ENCODE measurements at places on chromosomes 12 and 14.
A peak's percentile ranks its signal among the peaks of the same experiment; 100 is the strongest.

GRCh38 chr12:14193639-14194038 is 171.8 kb upstream of the ATF7IP start:
- DNase-seq = no peak

DNA sequence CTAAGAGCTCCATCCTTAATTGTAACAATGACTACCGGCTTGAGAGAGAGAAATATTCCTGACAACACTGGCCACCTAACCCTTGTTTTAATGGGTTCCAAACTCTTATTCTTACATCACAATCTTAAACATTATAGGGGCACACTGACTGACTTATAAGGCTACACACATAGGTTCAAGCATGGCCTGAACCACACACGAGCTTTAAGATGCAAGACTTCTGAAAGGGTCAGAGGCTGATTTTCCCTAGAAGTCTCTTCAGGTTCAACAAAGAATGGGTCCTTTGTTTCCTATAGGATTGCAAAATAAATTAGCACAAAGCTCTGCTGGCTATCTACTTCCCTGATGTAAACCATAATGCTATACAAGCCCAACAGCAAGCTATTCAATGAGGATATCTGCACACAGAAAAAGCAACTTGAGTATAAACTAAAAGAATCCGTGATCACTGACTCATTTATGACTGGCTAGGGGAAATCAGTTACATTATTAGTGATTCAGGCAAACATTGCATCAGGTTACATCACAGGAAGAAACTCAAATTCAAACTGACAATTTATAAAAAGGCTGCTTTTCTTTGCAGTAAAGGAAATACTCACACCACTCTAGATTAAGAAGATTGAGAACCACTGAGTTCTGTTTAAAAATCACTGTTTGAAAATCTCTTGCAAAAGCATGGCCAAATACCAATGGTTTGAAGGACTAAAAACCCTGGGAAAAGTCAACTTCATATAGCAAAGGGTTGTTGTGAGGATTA is 8.5 kb downstream of the BTG1 start:
- peak; percentile 90 for DNase-seq

DNA sequence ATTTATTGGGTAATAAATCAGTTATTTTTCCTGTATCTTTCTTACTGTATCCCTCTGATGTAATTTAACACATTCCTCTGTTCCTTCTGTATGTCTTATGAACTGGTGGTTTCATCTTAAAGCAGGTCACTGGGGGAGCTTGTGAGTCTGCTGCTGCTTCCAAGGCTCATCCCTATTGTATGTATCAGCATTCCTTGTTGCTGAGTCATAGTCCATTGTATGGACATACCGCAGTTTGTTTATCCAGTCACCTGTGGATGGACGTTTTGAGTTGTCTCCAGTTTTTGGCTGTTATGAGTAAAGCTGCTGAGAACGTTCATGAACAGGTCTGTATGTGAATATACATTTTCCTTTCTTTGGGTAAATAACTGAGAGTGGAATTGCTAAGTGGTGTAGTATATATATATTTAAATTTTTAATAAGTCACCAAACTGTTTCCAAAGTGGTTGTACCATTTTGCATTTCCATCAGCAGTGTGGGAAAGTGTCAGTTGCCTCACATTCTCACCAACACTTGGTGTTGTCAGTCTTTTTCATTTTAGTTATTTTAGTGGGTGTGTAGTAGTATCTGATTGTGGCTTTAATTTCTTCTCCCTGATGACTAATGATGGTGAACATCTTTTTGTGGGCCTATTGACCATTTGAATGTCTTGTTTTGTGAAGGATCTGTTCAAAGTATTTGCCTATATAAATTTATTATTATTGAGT is 82.7 kb downstream of the BEGAIN start:
- DNase-seq = peak; percentile 47

- no peak for DNase-seq
Measured at GRCh38 chr12:31906557-31907301, 52.5 kb upstream of the RESF1 start.

GRCh38 chr14:68458840-68459469 is 333.9 kb downstream of the ZFP36L1 start:
- peak; percentile 75 for DNase-seq

DNA sequence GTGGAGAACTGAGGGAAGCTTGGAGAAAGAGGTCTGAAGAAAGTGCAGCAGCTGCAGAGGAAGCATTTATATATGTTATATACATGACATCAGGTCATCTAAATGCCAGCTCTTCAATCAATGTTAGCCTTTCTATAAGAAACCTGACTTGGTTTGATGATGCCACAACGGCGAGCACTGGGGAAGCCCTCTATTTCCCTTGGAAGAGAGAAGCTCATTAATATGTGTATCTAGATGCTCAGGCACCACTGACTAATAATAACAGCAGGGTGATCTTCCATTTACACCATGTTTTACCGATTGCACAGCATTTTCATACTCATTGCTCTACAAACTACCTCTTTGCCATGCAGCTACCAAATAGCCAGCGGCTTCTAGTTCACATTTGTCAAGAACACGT is 811 bp downstream of the ACYP1 start:
- DNase-seq = no peak

- no peak for DNase-seq
Measured at GRCh38 chr12:132740313-132740646, 21.4 kb downstream of the ANKLE2 start.

DNA sequence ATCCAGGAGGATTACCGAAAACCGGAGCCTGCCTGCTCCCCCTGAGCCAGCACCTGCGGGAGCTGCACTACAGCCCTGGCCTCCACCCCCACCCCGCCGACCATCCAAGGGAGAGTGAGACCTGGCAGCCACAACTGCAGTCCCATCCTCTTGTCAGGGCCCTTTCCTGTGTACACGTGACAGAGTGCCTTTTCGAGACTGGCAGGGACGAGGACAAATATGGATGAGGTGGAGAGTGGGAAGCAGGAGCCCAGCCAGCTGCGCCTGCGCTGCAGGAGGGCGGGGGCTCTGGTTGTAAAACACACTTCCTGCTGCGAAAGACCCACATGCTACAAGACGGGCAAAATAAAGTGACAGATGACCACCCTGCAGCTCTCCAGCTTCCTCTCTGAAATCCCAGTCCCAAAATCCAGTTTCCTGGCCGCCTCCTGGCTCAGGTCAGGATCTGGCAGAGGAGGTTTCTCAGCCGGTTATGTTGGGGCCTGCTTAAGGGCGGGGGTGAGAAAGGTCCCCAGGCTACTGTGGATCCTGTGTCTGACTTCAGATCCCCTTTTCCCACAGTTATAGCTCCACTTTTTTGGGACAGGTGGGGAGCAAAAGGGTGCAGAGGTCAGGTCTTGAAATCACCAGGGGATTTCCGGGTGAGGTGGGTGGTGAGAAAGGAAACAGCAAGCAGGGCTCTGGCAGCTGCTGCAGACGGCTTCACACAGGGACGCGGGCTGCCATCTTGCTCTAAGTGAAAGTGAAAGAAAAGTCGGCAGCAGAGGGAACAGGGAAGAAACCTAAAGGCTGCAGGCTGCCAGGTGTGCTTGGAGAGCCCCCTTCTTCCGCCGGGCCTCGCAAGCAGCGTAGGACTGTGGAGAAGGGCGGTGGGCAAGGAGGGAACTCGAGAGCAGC is at the start of gene TAPBPL:
TSS of gene TAPBPL (plus strand) at position 695 of the 897 bp plus-strand sequence. CDS start 207 bp downstream, outside the sequence.
- peak; percentile 92 for DNase-seq
